Nephron progenitor cell (in vitro differentiated cells): ENCODE measurements at places on chromosomes 11 and 22.

DNA sequence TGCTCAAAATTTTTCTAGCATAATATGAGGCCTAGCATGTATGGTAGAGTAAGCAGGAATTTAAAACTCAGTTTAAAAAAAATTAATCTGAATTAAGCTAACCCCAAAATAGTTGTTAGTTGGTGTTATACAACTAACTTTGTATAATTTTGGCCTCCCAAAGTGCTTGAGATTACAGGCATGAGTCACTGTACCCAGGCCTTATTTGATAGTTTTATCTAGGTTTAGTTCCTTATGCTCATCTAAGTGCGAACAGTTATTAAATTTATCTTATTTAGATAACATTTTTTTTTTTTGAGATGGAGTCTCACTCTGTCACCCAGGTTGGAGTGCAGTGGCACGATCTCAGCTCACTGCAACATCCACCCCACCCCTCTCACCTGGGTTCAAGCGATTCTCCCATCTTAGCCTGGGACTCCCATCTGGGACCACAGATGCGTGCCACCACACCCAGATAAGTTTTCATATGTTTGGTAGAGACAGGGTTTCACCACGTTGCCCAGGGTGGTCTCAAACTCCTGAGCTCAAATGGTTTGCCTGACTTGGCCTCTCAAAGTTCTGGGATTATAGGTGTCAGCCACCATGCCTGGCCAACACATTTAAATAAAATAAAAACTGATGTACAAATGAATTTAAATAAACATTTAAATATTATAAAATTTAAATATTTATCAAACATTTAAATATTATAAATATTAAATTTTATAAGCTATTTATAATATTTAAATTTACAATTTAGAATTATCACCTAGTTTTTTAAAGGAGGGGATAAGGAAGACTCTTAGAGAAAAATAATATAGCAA lies 7.5 kb downstream of the IL18 start:
- DNase-seq: no peak

DNA sequence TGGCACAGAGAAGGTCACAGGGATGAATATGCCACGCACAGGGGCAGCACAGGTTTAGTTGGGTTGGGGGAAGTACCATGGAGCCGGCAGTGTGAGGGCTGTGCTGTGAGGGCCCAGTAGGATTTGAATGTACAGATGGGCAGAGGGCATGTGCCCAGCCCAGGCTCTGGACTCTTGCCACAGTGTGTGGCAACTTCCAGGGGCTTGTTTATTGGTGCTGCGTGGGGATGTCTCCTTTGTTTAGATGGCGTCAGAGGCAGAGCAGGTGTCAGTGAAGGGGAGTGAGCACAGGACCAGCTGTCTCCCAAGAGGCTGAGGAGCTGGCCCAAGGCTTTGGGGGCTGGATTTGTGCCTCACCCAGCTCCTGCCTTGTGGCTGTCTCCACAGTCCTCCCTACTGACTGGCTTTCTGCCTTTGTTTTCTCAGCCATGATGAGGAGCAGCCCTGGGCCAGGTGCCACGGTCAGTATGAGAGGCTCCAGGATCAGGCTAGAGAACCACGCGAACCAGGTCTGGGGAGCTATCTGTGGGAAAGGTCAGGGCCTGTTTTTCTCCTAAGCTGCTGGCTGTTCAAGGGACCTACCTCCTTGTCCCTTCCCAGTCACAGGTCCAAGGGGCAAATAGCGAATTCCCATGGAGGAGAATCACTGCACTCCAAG lies 21.9 kb downstream of the SUN2 start:
- no peak for DNase-seq

GRCh38 chr11:35620795-35621194 lies 2.5 kb downstream of the FJX1 start:
- no peak for DNase-seq

DNA sequence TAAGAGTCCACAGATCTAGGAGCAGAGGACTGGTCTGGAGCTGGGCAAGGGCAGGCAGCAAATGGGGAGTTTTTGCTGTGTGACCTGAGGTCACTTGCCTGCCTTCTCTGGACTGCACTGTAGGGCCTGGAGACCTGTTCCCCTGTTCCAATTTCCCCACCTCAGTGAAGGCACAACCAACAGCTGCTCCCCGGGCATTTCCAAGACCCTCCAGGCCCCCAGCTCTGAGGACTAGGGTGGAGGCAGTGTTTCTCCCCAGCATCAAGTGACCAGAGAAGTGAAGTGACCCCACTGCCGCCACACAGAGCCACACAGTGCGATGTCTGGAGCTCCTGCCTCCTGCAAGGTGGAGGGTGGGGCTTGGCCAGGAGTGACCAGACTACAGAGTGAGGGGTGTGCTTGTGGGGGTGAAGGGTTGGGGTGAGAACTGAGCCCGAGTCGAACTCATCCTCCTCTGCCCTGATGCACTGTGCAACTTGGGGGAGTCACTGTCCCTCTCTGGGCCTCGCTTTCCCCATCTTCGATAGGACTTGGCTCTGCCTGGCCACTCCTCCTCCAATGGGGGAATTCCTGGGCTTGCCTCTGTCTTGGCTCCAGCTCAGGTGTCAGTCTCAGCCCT lies 21.6 kb downstream of the P2RY2 start:
- no peak for DNase-seq

DNA sequence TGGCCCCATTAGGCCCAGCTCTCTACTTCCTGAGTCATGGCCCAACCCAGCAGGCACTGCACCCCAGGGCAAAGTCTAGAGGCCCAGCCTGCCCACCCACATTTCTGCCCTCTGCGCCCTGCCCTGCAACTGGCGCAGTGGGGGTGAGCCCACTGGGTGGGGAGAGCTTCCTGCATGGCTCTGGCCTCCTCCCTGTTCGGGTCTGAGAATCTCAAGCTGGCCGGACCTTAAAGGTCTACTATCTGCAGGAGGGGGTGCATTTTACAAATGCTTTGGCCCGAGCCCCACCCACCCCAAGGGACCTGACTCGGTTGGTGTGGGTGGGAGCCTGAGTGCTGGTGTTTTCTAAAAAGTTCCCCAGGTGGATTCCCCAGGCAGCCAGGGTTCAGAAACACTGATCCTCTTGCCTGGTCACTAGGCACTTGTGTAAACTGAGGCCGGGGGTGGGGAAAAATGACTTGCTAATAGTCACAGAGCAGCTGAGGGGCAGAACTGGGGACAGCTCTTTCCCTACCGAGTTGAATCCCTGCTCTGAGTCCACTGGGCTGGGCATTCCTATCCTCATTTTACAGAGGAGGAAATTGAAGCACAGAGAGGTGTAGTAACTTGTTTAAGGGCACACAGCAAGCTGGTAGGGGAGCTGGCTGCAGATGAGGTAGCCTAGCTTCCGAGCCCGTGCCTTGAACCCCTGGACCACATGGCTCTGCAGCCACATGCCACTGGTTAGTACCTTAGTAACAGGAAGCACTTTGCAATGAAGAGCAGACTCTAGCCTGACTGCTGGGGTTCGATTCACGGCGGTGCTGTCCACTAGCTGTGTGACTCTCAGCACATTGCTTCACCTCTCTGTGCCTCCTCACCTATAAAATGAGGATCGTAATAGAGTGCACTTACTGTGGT lies 36.3 kb downstream of the CD82 start:
- no peak for DNase-seq

GRCh38 chr11:10680956-10681487 lies 12.5 kb downstream of the IRAG1 start:
- no peak for DNase-seq

DNA sequence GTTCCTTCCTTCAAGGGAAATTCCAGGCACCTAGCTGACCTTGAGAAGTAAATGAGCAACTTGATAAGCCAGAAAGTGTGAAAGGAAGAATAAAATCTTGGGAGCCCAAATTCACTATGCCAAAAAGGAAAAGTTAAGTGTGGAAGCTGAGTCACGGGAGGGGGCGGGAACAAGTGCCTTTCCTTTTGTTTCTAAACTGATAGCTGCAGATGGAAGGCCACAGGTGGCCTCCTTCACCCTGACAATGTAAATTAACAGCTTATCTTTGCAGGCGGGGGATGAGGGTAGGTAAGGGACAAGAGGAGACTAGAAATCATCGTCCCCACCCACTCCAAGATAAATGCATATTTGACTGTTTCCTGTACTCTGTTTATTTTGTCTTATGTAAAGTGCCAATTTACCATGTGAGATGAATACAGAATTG lies 36.4 kb upstream of the TREH start:
- no peak for DNase-seq

DNA sequence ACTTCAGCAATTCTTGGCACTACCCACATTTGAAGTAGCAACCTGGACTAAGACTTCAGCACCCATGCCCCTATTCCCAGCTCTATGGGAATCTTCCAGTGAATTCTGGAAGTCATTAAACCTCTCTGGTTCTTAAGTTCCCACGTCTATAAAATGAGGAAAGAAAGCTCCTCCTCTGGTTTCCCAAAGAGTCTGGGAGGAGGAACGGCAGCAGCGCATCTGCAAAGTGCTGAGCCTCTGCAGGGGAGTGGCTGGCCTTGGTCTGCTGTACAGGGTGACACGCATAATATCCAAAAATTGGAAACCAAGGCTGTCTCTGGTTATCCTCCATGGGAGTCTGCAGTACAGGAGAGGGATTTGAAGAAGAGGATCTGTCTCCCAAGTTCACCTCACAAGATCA lies 73.6 kb upstream of the TP53I11 start:
- DNase-seq: no peak

- peak; percentile 91 for DNase-seq
Observed at GRCh38 chr11:15208378-15209222, 93.9 kb downstream of the INSC start.
